ENCODE measurements at places on chromosomes 7 and 10. TPM values are rescaled to one million over a fixed set of nuclear protein-coding genes. Genes with fewer than 3 reads are reported as not detected.

- H3K27me3 ChIP-seq: no peaks in the 10 kb centered on the region
- no peak overlapping the region for H3K27ac ChIP-seq
- no peaks in the 10 kb centered on the region for H3K36me3 ChIP-seq
- H3K4me3 ChIP-seq: no peak overlapping the region
These were observed 533.7 kb upstream of the IGFBP3 start for GRCh38 chr7:46454816-46455215.

Gene TSPAN12
- 23.2 TPM for total RNA-seq

DNA sequence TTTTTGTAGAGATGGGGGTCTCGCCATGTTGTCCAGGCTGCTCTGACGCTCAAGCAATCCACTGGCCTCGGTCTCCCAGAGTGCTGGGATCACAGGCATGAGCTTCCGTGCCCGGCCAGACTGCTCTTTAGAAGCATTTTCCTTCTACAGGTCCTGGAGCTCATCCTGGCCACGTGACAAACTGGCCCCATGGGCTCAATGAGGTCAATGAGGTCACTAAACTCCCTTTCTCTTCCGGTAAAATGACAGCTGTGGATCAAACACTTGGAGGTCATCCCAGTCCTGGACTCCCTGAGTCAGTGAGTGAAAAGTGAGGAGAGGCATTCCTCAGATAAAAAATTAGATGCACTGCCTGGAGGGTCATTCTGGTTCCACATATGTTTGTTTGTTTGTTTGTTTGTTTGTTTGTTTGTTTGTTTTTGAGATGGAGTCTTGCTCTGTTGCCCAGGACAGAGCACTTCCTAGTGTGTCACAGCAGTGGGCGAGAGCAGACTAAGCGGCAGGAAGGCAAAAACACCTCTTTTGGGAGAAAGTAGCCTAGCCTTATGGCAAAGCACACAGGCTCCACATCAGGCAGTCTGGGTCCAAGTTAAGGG lies 134.9 kb downstream of the TNS3 start:
- peak overlapping the region; percentile 87 for H3K27ac ChIP-seq
- DNase-seq: no peak
- peaks cover 60% of the 10 kb centered on the region for H3K4me1 ChIP-seq
- H3K4me3 ChIP-seq: peak overlapping the region; percentile 11

Gene ZNF727
- not detected for total RNA-seq

Gene PIK3AP1
- total RNA-seq: 40.0 TPM

- no peak overlapping the region for H3K4me3 ChIP-seq
- H3K4me1 ChIP-seq: peaks cover 6% of the 10 kb centered on the region
- no peaks in the 10 kb centered on the region for H3K27me3 ChIP-seq
- no peak for DNase-seq
- no peaks in the 10 kb centered on the region for H3K36me3 ChIP-seq
- no peak overlapping the region for H3K27ac ChIP-seq
These were observed 362.5 kb downstream of the MALRD1 start for GRCh38 chr10:19411119-19411518.

Gene ITGA8
- 0.36 TPM for total RNA-seq

DNA sequence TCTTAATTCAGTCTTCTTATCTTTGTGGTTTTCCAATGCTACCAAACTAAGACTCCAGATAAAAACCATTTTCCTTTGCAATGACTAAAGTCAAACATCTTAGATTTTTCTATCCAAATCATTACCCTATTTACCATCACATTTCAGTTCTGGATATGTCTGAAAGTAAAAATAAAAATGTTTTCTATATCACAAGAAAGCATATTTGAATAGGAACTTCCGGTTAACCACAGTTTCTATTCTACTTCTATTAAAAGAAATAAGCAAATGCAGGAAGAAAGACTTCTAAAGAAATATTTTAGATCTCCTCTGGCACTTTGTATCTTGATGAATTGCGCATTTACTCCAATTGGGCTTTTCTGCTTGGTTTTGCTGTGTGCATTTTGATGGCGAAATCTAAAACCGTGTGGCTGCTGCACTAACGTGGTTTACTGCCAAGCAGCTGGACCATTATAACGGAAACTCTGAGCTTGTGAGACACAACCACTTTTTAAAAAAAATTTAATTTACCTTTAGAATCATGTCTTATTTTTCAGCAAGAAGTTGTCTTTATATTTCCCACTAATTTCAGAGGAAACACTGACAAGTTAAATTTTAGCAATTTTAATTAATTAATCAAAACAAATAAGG lies 146.1 kb downstream of the VPS50 start:
- H3K27ac ChIP-seq: no peak overlapping the region
- no peak for DNase-seq
- no peaks in the 10 kb centered on the region for H3K27me3 ChIP-seq
- no peaks in the 10 kb centered on the region for H3K36me3 ChIP-seq
- H3K4me3 ChIP-seq: no peak overlapping the region

DNA sequence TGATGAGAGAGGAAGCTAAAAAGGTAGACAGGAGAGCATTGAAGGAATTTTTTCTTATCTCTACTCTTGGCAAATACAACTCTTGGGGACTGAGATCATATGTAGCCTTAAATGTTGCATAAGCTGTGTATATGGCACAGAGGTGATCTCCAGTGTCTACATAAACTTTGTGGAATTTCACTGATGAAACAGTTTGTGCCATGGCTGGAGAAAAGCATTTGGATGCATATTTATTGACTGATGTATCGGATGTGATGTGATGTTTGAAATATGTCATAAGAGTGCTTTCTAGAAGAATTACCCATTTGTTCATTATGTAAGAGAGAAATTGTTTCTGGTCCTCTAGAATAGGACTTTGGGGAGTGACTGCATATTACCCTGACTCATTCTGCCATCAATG lies 244.9 kb upstream of the LRRTM3 start:
- H3K27me3 ChIP-seq: peaks cover 41% of the 10 kb centered on the region
- no peak overlapping the region for H3K27ac ChIP-seq
- H3K4me1 ChIP-seq: no peaks in the 10 kb centered on the region
- DNase-seq: no peak

- H3K4me1 ChIP-seq: peaks cover 9% of the 10 kb centered on the region
- no peaks in the 10 kb centered on the region for H3K36me3 ChIP-seq
- DNase-seq: no peak
- no peak overlapping the region for H3K27ac ChIP-seq
These were observed 2.0 kb downstream of the RELN start for GRCh38 chr7:103987451-103987850.

Gene UFSP1
- 3.5 TPM for total RNA-seq

DNA sequence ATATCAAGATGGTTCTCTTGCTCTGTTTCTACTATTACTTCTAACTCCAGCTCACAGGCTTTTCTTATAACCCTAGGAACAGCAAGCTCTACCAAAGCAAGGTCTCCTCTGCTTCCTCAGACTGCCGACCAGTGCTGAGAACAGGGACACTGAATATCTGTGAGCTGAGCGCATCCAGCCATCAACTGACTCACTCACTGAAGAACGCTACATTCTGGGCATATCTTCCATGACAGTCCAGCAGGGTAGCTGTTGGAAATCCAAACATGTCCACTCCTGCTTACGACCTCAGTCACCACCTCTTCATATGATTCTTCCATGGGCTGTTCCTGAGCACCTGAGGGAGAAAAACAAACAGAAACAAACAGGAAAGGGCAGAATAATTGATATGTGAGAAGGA lies 2.8 kb downstream of the ZNF32 start:
- no peak for DNase-seq
- H3K4me1 ChIP-seq: peaks cover 4% of the 10 kb centered on the region
- H3K27ac ChIP-seq: peak overlapping the region; percentile 56

- H3K27me3 ChIP-seq: no peaks in the 10 kb centered on the region
- no peak overlapping the region for H3K27ac ChIP-seq
- peaks cover 1% of the 10 kb centered on the region for H3K36me3 ChIP-seq
- no peak overlapping the region for H3K4me3 ChIP-seq
- DNase-seq: no peak
- H3K4me1 ChIP-seq: no peaks in the 10 kb centered on the region
These were observed 51.2 kb upstream of the LRRC4 start for GRCh38 chr7:128082431-128082830.

GRCh38 chr7:134446923-134447322 lies 12.0 kb downstream of the AKR1B1 start:
- no peak overlapping the region for H3K4me3 ChIP-seq
- H3K4me1 ChIP-seq: no peaks in the 10 kb centered on the region
- peaks cover 18% of the 10 kb centered on the region for H3K36me3 ChIP-seq
- DNase-seq: no peak
- no peak overlapping the region for H3K27ac ChIP-seq

- H3K4me3 ChIP-seq: no peak overlapping the region
- H3K4me1 ChIP-seq: peaks cover 33% of the 10 kb centered on the region
- peaks cover 2% of the 10 kb centered on the region for H3K27me3 ChIP-seq
- no peaks in the 10 kb centered on the region for H3K36me3 ChIP-seq
- no peak overlapping the region for H3K27ac ChIP-seq
- no peak for DNase-seq
These were observed 186.2 kb downstream of the ELFN1 start for GRCh38 chr7:1856161-1856887.

DNA sequence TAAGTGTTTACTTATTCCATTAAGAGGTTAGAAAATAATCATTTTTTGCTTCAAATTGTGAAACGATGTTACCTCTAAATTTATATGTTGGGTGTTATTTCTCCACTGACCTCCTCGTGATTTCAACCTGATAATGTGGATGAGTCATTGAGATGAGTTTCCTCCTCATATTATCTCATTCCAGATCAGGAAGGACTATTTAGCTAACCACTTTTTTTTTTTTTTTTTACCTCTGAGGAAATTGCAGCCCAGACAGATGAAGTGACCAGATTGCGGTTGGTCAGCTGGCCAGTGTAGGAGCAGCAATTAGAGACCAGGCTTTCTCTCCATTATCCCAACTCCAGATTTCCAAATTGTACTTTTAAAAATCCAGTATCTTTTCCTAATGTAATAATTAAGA lies 248.7 kb downstream of the FZD1 start:
- no peaks in the 10 kb centered on the region for H3K27me3 ChIP-seq
- H3K36me3 ChIP-seq: no peaks in the 10 kb centered on the region
- no peak overlapping the region for H3K27ac ChIP-seq
- H3K4me1 ChIP-seq: no peaks in the 10 kb centered on the region
- no peak for DNase-seq
- no peak overlapping the region for H3K4me3 ChIP-seq

DNA sequence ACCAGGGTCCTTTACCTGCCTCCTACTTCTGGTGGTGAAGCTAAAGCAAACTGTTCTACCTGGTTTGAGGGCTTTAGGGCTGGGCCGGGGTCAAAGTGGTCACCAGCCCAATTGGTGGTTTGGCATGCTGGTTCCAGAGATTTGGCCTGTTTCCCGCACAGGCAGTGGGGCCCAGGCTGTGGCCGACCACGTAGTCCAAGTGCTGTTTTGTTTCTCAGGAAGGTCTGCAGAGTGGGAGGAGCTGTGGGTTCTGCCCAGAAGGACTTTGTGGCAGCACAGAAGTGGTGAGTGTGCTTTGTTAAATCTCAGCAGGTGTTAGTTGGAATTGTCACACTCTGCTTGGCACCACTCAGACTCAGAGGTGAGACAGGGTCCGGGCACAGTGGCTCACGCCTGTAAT lies 85.8 kb downstream of the MKX start:
- H3K27me3 ChIP-seq: peaks cover 10% of the 10 kb centered on the region

Gene LIPM
- total RNA-seq: not detected

GRCh38 chr7:85897967-85898366 lies 711.1 kb upstream of the SEMA3D start:
- no peaks in the 10 kb centered on the region for H3K36me3 ChIP-seq
- no peak overlapping the region for H3K4me3 ChIP-seq
- peak overlapping the region; percentile 0 for H3K27ac ChIP-seq
- no peak for DNase-seq
- no peaks in the 10 kb centered on the region for H3K27me3 ChIP-seq

Gene CALML3
- not detected for total RNA-seq

Gene EVX1
- not detected for total RNA-seq

Gene NXPH1
- not detected for total RNA-seq

- H3K27ac ChIP-seq: no peak overlapping the region
- H3K4me3 ChIP-seq: no peak overlapping the region
- DNase-seq: peak; percentile 37
These were observed 28.7 kb downstream of the PNPLA8 start for GRCh38 chr7:108497082-108497725.

- no peak overlapping the region for H3K4me3 ChIP-seq
- no peaks in the 10 kb centered on the region for H3K27me3 ChIP-seq
- no peaks in the 10 kb centered on the region for H3K4me1 ChIP-seq
- no peaks in the 10 kb centered on the region for H3K36me3 ChIP-seq
These were observed 213.4 kb downstream of the GPR37 start for GRCh38 chr7:124552217-124552616.

DNA sequence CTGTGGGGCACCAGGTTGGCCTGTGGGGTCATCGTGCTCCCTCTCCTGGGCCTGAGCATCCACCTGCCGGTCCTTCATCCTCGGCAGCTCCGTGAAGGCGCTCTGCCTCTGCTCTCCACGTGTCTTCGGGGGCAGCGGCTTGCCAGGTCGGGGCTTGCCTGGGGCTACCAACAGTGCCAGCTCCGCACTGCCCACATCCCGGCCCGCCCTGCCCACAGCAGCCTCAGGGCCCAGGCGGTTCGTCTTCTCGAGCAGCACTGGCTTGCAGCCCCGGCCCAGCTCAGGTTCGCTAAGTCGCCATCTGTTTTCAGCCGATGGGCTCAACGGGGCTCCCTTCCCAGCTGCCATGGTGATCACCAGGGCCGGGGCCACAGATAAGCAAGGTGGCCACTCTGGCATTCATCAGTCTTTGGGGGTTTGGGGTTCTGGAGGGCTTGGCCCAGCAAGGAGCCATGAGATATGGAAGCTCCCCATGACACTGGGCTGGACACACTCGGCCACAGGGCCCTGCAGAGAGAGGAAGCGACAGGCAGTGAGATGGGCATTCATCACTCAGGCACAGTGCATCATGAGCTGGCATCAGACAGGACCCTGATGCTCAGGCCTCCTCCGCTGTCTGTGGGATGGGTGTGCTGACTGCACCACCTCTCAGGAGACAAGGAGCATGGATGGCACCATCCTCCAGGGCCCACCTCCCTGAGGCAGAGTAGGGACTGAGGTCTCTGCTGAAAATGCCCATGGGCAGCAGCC lies 15.5 kb downstream of the ZNF488 start:
- peaks cover 24% of the 10 kb centered on the region for H3K27me3 ChIP-seq
- no peak for DNase-seq
- no peak overlapping the region for H3K27ac ChIP-seq

Gene SLC26A5
- total RNA-seq: not detected

DNA sequence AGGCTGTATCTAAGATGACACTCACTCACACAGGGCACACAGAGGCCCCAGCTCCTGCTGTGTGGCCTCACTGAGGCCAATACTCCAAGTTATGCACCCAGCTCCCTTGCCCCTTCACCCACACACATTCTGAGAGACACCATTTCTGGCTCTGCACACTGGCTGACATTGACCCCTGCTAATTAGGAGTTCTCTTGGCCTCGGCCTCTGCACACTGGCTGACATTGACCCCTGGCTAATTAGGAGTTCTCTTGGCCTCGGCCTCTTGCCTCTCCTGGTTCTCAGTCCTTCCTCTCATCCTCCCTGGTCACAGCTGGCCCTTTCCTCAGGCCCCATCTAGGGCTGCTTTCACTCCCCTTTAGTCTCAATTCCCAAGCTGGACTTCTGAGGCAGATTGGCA lies 97.3 kb downstream of the GRID1 start:
- no peaks in the 10 kb centered on the region for H3K36me3 ChIP-seq
- no peak overlapping the region for H3K4me3 ChIP-seq

Gene NODAL
- total RNA-seq: not detected

GRCh38 chr7:30858576-30858975 lies 53.1 kb upstream of the AQP1 start:
- no peak overlapping the region for H3K27ac ChIP-seq
- H3K36me3 ChIP-seq: peaks cover 4% of the 10 kb centered on the region
- no peak for DNase-seq
- no peak overlapping the region for H3K4me3 ChIP-seq
- no peaks in the 10 kb centered on the region for H3K4me1 ChIP-seq
- no peaks in the 10 kb centered on the region for H3K27me3 ChIP-seq

Gene GPNMB
- 0.98 TPM for total RNA-seq

Gene ANKRD1
- total RNA-seq: 61.8 TPM

Gene NEURL1
- total RNA-seq: 17.6 TPM

GRCh38 chr7:121016966-121017365 lies 28.5 kb downstream of the CPED1 start:
- H3K27me3 ChIP-seq: no peaks in the 10 kb centered on the region
- H3K4me3 ChIP-seq: no peak overlapping the region
- no peaks in the 10 kb centered on the region for H3K36me3 ChIP-seq
- peaks cover 4% of the 10 kb centered on the region for H3K4me1 ChIP-seq
